ENCODE measurements at places on chromosomes 5 and 9.

DNA sequence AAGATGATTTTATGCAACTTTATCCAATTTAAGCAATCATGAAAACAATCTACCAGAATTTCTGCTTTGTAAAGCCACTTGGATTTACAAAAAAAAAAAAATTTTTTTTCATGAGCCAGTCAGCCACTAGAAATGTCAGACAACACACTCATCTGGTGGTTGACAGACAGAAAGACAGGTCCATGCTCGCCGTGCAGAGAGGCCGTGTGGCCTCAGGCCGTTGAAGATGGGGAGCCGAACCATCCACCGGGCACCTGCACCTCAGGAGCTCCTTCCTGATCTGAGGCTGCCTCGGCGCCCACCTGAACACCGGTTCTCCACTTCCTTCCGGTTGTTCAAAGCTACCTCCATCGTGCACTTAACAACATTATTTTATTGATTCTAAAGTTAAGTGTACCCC lies 138.0 kb upstream of the IRX4 start:
- DNase-seq = no peak

DNA sequence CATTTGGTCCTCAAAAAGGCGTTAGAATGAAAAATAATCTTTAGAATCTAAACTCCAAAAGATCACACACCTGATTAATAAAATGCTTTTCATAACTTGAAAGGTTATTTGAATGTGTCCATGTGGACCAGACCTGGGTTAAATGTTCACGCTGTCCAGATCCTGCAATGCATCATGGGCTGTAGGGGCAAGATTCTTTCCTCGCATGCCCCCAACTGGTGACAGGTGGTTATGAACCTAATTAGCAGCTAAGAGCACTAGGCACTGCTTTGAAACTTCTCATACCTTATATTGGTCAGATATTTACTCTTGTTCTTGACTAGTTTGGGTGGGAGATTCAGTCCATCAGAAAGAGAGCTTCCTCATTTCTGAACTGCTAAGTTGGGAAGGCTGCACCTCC lies 19.3 kb upstream of the PIP5K1B start:
- no peak for DNase-seq

DNA sequence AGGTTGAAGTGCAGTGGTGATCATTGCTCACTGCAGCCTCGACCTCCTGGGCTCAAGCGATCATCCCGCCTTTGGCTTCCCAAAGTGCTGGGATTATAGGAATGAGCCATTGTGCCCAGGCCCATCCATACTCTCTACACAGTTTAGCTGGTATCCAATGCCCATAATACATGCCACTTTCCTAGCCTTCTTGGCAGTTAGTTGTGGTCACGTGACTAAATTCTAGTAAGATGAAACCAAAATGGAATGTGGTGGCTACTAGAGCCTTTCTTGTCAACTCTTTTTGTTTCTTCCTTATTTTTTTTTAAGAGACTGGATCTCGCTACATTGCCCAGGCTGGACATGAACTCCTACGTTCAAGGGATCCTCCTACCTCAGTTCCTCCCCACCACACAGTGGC lies 15.3 kb upstream of the KIF27 start:
- no peak for DNase-seq

GRCh38 chr5:149135536-149136201 lies 5.6 kb upstream of the ABLIM3 start:
- no peak for DNase-seq

- DNase-seq = no peak
These were observed 19.2 kb upstream of the HMGCS1 start for GRCh38 chr5:43332401-43332800.

- DNase-seq = no peak
These were observed 11.7 kb downstream of the CD74 start for GRCh38 chr5:150401076-150401375.
